EL (cell line): ENCODE measurements at places on chromosomes 7 and 10.

DNA sequence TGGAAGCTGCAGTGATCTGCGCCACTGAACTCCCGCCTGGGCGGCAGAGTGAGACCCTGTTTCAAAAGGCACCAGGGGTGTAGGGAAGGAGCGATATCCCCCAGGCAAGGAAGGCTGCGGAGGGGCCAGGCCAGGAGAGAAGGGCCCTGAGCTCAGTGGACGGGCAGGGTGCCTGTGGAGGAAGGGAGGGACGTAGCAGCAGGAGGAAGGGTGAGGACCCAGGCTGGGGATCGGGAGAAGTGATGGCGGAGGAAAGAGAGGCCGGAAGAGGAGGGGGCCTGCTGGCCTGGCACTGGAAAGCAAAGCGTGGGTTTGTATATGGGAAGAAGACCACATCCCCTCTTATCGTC is 45.6 kb downstream of the ALOX5 start:
- DNase-seq, result no peak

GRCh38 chr7:78479348-78479747 is 680.8 kb downstream of the PHTF2 start:
- DNase-seq, result no peak

DNA sequence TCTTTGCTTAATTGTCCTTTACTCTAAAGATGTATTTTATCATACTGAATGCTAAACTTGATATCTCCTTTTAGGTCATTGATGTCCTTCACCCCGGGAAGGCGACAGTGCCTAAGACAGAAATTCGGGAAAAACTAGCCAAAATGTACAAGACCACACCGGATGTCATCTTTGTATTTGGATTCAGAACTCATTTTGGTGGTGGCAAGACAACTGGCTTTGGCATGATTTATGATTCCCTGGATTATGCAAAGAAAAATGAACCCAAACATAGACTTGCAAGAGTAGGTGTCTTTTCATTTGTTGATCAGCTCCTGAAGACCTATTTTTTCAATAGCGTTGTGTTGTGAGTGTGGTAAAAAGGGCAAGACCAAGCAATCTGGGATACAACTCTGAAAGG is 1.8 kb downstream of the RPS24 start:
- DNase-seq, result no peak

GRCh38 chr10:120012566-120012965 is 120.0 kb downstream of the SEC23IP start:
- DNase-seq, result peak; percentile 74

- no peak for DNase-seq
These were observed 110.9 kb downstream of the CCDC7 start for GRCh38 chr10:32556783-32557395.

DNA sequence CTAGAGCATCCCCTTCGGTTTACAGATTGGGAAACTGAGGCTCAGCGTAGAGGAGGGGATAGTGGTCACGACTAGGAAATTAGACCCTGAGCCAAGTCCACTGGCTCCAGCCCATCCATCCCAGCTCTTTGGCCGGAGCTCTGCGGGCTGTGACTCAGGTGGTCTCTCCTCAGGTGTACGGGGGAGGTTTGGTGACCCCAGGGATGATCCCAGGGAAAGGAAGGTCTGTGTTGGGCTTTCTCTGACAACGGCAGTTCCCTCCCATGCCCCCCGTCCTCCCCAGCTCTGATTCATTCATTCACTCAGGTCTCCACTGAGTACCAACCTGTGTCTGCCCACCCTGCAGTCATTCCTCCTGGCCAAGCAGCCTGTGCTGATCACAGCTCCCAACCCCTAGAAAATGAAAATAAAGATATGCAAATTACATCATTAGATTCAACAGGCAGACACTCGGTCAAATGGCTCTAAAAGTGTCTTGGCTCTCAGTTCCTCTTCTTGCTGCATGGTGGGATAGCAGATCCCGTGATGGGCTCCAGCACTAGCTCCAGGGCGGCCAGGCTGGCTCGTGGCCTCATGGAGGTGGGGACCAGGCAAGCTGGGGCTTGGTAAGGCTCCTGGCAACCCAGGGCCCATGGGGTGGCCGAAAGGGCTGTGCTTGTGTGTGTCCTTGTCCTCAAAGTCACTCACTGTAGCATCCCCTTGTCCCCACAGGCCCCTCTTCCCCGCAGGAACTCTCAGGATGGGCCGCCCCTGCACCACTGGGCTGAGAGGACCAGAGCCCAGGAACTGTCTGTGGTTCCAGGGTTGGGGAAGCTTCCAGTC is 37.8 kb downstream of the CLRN3 start:
- no peak for DNase-seq

- no peak for DNase-seq
These were observed 17.9 kb downstream of the OR6V1 start for GRCh38 chr7:143069912-143070500.

DNA sequence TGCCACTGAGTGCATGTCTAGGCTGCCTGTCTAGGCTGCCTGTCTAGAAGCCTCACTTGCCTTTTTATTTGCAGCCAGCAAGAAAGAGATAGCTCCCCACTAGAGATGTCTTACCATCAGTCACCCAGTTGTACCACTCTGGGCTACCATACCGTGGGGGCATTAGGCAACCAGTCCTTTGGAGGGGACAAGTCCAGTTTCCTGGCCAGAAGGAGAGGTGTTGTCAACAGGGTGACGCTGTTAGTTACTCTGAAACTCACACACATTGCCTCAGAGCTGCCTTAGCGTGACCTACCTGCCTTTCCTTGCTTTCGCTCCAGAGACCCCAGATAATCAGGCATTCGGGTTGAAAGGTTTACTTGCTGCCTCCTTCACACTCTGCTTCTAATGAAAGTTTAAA is 155.4 kb downstream of the CELF2 start:
- no peak for DNase-seq

GRCh38 chr10:107718864-107719263 is 554.4 kb upstream of the SORCS1 start:
- DNase-seq, result no peak
